ENCODE measurements at places on chromosomes 7 and 10. TPM values are rescaled to one million over a fixed set of nuclear protein-coding genes. Genes with fewer than 3 reads are reported as not detected.

PHYHIPL gene
- total RNA-seq = not detected

TMEM225B gene
- total RNA-seq = 4.3 TPM

EIF4EBP2 gene
- 23.6 TPM for total RNA-seq

AZGP1 gene
- total RNA-seq = not detected

PLXDC2 gene
- 0.09 TPM for total RNA-seq

- no peak overlapping the region for H3K27ac ChIP-seq
- no peaks in the 10 kb centered on the region for H3K4me1 ChIP-seq
- peaks cover 11% of the 10 kb centered on the region for H3K27me3 ChIP-seq
- no peaks in the 10 kb centered on the region for H3K36me3 ChIP-seq
Measured at GRCh38 chr10:128784444-128784843, 658.2 kb upstream of the MKI67 start.

DNA sequence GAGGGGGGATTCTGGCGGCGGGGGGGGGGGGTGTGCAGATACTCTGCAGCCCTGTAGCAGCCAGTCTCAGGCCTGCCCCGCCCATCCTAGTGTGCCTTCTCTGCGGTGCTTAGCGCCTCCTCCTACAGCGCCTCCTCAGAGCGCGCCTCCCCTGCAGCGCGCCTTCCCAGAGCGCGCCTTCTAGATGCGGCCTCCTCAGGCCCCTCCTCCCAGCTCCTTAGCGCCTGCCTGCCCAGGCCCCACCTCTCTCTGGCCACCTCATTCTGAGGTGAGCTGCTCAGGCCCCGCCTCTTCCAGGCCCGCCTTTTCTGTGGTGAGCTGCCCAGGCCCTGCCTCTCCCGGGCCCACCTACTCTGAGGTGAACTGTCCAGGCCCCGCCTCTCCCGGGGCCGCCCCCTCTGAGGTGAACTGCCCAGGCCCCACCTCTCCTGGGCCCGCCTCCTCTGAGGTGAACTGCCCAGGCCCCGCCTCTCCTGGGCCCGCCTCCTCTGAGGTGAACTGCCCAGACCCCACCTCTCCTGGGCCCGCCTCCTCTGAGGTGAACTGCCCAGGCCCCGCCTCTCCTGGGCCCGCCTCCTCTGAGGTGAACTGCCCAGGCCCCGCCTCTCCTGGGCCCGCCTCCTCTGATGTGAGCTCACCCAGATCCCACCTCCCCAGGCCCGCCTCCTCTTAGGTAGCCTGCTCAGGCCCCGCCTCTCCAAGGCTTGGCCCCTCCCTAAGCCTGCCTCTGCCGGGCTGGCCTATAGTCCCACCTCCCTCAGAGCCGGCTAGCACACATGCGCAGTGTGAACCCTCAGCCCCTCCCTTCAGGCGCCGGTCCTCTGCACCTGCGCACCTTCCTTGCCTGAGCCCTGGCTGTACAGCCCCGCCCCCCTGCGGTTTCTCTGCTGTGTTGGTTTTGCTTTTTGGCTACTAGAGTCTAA is 2.1 kb upstream of the SGCE start:
- H3K36me3 ChIP-seq = no peaks in the 10 kb centered on the region
- no peak overlapping the region for H3K27ac ChIP-seq
- peak overlapping the region; percentile 80 for H3K4me3 ChIP-seq

DNA sequence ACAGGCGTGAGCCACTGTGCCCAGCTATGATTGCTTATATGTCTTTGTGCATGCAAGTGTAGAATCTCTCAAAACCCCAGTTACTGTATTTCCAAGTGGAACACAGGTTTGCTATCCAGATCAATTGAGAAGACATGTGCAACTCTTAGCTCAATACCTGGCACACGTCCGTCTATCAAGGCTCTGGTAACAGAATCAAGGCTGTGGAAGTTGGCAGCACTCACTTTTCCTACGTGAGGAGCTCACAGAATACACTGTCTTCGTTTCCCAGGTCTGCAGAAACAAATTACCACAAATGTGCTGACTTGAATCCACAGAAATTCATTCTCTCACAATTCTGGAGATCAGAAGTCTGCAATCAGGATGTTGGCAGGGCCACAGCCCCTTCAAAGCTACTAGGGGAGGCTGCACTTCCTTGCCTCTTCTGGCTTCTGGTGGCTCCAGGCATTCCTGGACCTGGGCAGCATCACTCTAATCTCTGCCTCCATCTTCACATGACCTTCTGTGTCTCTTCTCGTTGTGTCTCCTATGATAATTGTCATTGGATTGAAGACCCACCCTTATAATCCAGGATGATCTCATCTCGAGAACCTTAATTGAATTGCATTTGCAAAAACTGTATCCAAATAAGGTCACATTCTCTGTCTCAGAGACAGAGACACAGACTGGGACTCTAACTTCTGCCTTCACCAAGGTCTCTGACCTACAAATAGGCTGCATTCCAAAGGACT is 84.8 kb upstream of the C7orf33 start:
- H3K27me3 ChIP-seq = peaks cover 30% of the 10 kb centered on the region
- no peak overlapping the region for H3K4me3 ChIP-seq
- no peaks in the 10 kb centered on the region for H3K36me3 ChIP-seq

DNA sequence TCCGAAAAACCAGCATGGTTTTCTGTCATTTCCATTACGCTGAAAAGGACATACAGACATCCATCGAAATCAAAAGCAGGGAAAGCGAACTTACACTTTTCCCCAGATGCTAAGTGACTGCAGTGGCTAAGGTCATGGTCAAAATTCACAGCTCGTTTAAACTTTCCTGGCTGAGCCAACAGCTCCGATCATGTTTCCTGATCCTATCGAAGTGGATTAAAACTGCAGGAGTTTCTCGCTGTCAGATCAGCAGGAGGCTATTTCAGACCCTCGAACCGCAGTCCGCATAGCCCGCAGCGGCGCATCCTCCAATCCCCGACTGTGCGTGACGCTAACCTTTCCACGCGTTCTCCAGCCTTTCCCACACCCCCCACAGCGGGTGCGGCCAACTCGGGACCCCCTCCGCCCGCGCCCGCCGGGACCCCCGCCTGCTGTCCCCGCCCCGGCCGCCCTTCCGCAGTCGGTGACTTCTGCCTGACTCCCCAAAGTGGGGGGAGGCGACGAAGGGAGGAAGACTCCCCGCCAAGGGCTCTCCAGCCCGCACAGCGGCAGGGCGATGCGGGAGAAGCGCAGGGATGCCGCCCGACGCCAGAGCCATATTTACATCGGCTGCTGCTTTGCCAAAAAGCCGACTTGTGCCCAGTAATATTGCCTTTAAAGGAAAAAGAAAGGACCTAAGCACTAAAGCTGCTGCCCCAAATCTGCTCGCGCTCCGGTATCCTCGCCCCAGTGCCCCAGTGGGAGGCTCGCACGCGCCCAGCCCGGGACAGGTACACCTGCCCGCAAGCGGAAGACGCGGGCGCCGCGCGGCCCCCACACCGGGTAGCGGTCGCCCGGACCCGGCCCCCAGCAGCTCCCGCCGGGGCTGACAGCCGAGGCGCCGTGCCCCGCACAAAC is 1.2 kb downstream of the PIP4K2A start:
- peak; percentile 63 for DNase-seq
- peak overlapping the region; percentile 97 for H3K4me3 ChIP-seq
- no peaks in the 10 kb centered on the region for H3K27me3 ChIP-seq

- H3K36me3 ChIP-seq = peaks cover 14% of the 10 kb centered on the region
- H3K4me1 ChIP-seq = peaks cover 61% of the 10 kb centered on the region
- H3K27me3 ChIP-seq = no peaks in the 10 kb centered on the region
- H3K27ac ChIP-seq = peak overlapping the region; percentile 89
- peak overlapping the region; percentile 86 for H3K4me3 ChIP-seq
Measured at GRCh38 chr7:45001138-45001694, 1.2 kb downstream of the CCM2 start.

- H3K4me3 ChIP-seq = no peak overlapping the region
- H3K27me3 ChIP-seq = peaks cover 15% of the 10 kb centered on the region
- DNase-seq = no peak
- H3K27ac ChIP-seq = no peak overlapping the region
Measured at GRCh38 chr10:78794736-78795455, 273.9 kb upstream of the ZMIZ1 start.

GRCh38 chr10:114855776-114856543 is 34.4 kb downstream of the FHIP2A start:
- peak overlapping the region; percentile 96 for H3K27ac ChIP-seq
- H3K4me3 ChIP-seq = peak overlapping the region; percentile 81
- DNase-seq = no peak
- H3K36me3 ChIP-seq = peaks cover 23% of the 10 kb centered on the region

GRCh38 chr10:74084955-74085354 is 65.7 kb downstream of the AP3M1 start:
- no peaks in the 10 kb centered on the region for H3K27me3 ChIP-seq
- H3K27ac ChIP-seq = peak overlapping the region; percentile 87
- H3K36me3 ChIP-seq = no peaks in the 10 kb centered on the region
- no peak for DNase-seq
- H3K4me1 ChIP-seq = peaks cover 27% of the 10 kb centered on the region

DNA sequence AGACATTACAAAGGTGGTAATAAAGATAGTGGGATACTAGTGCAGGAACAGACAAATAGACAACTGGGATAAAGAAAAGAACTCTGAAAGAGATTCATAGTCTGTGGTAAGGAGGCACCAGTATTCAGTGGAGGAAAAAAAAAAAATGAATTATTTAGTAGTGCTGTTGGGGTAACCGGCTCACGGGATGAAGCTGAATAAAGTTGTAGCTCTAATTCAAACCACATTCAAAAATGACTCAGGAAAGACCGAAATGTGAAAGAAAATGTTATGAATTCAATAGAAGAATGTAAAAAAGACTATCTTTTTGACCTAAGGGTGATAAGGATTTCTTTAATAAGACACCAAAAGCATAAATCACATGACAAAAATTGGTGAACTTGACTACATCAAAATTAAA is 83.1 kb upstream of the HABP2 start:
- H3K36me3 ChIP-seq = no peaks in the 10 kb centered on the region
- peaks cover 6% of the 10 kb centered on the region for H3K27me3 ChIP-seq
- no peaks in the 10 kb centered on the region for H3K4me1 ChIP-seq
- no peak overlapping the region for H3K27ac ChIP-seq
- H3K4me3 ChIP-seq = no peak overlapping the region
- DNase-seq = no peak

DNA sequence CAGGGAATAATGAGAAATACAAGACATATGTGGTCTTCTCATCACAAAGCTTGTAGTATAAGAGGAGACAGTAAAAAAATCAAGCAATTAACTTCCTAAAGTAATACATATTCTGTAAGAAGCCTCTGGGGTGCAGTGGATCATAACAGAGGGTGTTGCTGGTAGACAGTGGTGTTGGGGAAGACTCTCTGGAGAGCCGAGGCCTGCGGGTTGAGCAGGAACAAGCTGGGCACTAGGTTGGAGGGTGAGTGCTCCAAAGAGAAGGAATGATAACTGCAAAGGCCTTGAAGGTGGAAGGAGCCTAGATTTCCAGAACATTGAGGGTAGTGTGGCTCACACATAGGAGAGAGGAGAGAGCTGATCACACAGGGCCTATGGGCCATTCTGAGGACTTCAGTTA is 1.5 kb downstream of the GIMAP4 start:
- H3K27ac ChIP-seq = peak overlapping the region; percentile 99
- peak; percentile 49 for DNase-seq
- peak overlapping the region; percentile 87 for H3K4me3 ChIP-seq
- H3K27me3 ChIP-seq = no peaks in the 10 kb centered on the region

DNA sequence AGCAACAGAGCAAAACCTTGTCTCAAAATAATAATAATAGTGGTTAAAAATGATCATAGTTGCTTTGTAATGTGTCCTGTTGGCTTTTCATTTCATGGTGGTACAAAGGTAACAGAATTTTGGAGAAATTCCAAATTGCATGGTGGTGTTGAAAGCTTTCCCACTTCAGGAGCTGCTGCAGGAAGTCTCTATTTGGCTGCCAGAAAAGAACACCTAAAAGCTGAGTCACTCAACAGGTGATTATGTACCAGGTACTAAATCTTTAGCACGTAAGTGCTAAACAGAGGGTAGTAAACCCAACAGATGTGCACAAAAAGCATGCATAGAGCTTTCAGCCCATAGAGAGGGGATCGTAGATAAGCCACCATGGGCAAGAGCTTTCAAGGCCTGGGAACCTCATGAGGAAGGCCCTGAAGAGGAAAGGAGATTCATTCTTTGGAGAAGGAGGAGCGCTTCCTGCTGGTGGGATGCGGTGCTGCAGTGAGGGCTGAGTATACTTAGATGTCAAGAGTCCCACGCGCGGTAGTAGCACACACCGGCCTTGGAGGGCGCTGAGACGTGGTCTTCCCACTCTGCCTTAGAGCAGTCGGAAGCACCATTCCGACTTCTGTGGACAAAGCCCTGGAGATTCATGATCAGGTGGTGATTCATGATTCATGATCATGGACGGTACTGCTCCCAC is 118.7 kb downstream of the RALA start:
- H3K4me3 ChIP-seq = no peak overlapping the region
- no peaks in the 10 kb centered on the region for H3K36me3 ChIP-seq
- DNase-seq = peak; percentile 68
- peaks cover 12% of the 10 kb centered on the region for H3K4me1 ChIP-seq
